Bronchus fibroblast of lung (primary cell): ENCODE measurements at places on chromosomes 7 and 10. TPM values are rescaled to one million over a fixed set of nuclear protein-coding genes. Genes with fewer than 3 reads are reported as not detected.

TUBGCP2 gene
- 60.2 and 62.2 TPM in 2 replicates for total RNA-seq

GPR85 gene
- 4.6 and 5.2 TPM in 2 replicates for total RNA-seq

PRKAR2B gene
- 2.5 and 4.2 TPM in 2 replicates for total RNA-seq

TMEM26 gene
- total RNA-seq: 0.89 and 1.0 TPM in 2 replicates

PIP gene
- total RNA-seq: not detected in 2 replicates

MINDY4 gene
- 5.1 and 6.7 TPM in 2 replicates for total RNA-seq

C10orf105 gene
- total RNA-seq: not detected in 2 replicates

DYNC1I1 gene
- under 0.01 and 0.34 TPM in 2 replicates for total RNA-seq

HECW1 gene
- 1.8 and 4.2 TPM in 2 replicates for total RNA-seq

PLCE1 gene
- total RNA-seq: 3.0 and 3.5 TPM in 2 replicates
